HL-60 (cell line): ENCODE measurements at places on chromosomes 6 and 20.

GRCh38 chr6:41326092-41326491 is 9.3 kb upstream of the NCR2 start:
- no peak for DNase-seq

- no peak for DNase-seq
Measured at GRCh38 chr6:95227351-95227750, 350.0 kb upstream of the MANEA start.

GRCh38 chr20:2210646-2211552 is 84.9 kb upstream of the TGM3 start:
- DNase-seq, result peak; percentile 21

DNA sequence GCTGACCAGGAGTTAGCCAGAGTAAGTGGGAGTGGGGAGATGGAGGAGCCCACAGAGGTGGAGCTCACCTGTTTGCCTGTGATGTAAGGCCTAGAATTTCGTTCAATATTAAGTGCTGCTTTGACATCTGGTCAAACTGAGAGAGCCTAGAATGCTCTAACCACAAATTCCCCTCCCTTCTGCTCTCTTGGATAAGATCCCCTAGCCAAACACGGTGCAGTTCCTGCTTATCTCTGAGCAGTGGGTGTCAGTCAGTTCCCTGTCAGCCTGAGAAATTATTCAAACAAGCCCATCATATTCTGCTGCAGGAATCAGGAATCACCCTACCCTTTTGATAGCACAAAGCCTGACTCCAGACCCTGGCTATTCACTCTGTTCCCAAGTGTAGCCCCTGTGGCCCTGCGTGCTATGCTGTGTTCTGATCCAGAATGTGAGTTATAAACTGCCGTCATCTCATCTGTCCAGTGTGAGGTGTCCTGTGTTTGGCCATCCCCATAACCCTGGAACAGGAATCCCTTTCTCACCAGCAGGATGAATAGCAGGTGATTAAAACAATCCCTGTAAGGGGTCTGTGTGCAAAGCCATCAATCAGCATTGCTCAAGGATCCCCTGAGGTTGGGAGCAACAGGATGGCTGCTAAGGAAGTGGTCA is 31.8 kb upstream of the ZNF133 start:
- DNase-seq, result no peak

DNA sequence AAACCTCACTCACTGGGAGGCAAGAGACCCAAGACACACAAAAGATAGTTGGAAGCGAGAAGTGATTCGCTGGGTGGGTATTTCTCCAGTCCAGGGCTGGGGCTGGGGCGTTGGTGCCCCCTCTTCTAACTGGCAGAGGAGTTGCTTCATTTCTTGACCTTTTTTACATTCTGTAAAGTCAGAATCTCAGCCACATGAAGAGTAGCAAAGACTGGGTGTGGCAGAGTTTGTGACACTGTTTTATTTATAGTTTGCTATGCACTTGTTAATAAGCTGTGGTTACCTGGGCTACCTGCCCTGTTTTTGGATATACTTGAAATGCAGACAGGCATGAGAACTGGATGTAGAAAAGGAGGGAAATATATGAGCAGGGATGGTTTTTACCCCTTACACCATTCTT is 42.3 kb downstream of the IL20RA start:
- DNase-seq, result no peak

- no peak for DNase-seq
Measured at GRCh38 chr20:64006490-64006889, 25.6 kb downstream of the PRPF6 start.

GRCh38 chr6:109117346-109118035 is 22.2 kb downstream of the CEP57L1 start:
- DNase-seq, result peak; percentile 53

GRCh38 chr20:3730803-3731672 is 1.4 kb upstream of the HSPA12B start:
- DNase-seq, result no peak

DNA sequence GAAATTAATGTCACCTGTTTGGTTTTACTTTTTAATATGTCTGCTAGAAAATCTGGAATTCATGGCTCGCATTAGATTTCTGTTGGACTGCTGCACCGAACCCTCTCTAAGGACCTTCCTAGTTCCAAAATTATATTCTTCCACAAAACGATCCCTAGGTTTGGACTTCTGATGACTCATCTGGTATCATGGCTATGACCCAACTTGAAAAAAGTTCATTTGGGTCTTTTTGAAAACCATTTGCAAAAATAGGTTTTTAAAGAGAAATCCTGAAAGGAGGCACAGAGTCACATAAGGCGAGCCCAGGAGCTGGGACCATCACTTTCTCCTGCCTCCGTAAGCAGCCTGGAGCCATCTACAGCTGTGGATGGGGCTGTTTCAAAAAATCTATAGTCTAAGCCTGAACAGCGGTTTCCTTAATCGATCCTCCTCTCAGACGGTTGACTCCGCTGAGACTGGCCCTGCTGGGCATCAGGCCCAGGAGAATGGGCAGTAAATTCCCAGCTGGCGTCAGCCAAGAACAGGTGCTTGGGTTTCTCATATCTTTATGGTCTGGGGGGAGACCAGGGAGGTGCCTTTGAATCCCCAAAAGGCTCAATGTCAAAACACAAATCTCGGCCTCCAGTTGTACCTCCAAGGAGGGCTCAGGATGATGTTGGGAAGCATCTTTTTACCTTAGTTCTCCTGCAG is 44.6 kb downstream of the SLC24A3 start:
- no peak for DNase-seq

- DNase-seq, result no peak
Measured at GRCh38 chr6:42817907-42818306, 36.1 kb downstream of the BICRAL start.
